Glutamatergic neuron (in vitro differentiated cells): ENCODE measurements at places on chromosomes 11 and 22. TPM values are rescaled to one million over a fixed set of nuclear protein-coding genes. Genes with fewer than 3 reads are reported as not detected.

Gene AAMDC
- 11.4 TPM for total RNA-seq

Gene CARD10
- total RNA-seq: 2.7 TPM

DNA sequence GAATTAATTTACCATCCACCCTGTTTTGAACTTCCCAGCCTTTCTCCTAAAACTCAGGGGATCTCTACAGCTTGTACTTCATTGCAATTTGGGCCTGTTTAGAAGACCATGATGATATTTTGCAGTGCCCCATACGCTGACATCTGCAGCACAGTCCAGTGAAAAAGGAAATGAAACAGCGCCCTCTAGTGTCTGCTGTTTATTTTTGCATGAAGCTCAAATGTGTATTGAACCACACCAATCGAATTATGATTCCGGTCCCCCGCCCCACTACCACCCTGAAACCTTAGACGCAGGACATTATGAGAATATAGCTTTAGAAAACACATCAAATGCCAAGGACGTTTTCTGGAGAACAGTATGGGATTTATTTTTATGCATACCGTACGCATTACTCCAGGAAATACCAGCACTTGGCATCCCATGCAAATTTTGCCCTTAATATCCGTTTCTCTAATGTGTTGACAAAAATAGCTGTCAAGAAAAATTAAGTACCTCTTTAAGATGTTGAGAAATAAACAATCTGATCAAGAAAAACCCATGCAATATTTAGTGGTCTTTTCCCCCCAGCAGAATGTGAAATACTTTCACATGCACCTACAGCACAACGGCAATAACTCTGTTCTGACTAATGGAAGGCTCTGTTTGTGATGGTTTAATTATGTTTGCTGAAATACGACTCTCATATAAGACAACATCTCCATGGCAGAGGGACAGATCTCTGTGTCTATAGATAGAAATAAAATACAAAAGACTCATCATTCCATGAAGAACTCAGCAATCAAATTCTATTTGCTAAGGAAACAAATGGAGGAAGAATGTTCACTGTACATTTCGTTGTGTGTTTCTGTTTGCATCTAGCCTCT, 93.9 kb downstream of the TECTA start:
- DNase-seq: peak; percentile 43
- no peak overlapping the region for H3K27ac ChIP-seq
- no peak overlapping the region for H3K4me3 ChIP-seq
- H3K36me3 ChIP-seq: no peaks in the 10 kb centered on the region

DNA sequence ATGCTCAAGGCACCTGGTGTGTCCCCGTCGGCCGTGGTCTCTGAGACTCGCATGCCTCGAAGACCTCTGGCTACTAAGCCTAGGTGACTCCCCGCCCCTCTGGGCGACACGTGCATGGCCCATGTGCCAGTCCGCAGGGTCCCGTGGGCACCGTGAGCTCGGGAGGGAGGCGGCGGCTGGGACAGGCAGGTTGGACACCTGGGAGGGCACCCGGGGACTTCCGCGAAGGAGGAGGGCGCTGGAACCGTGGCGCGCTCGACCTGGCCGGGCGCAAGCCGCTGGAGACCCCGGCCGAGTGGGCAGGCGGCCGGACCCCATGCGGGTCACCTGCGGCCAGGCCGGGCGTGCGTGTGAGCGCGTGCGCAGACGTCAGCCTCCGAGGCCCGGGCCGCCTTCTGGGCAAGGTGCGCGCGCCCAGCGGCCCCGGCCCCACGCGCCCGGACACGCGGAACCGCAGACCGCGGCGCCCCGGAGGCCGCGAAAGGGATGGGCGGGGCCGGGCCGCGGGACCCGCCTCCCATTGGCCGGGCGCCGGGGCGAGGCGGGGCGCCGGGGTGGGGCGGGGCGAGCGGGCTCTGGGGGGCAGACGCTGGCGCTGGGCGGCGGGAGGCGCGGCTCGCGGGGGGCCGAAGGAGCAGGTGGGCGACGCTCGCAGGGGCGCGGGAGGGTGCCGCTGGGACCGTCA, 579 bp upstream of the RASD2 start:
- no peaks in the 10 kb centered on the region for H3K36me3 ChIP-seq
- no peak overlapping the region for H3K27ac ChIP-seq
- peak overlapping the region; percentile 70 for H3K4me3 ChIP-seq
- H3K4me1 ChIP-seq: no peaks in the 10 kb centered on the region
- peaks cover 12% of the 10 kb centered on the region for H3K27me3 ChIP-seq

GRCh38 chr11:130459521-130459920, 11.1 kb downstream of the ADAMTS15 start:
- no peaks in the 10 kb centered on the region for H3K4me1 ChIP-seq
- H3K4me3 ChIP-seq: no peak overlapping the region
- H3K27me3 ChIP-seq: peaks cover 2% of the 10 kb centered on the region

DNA sequence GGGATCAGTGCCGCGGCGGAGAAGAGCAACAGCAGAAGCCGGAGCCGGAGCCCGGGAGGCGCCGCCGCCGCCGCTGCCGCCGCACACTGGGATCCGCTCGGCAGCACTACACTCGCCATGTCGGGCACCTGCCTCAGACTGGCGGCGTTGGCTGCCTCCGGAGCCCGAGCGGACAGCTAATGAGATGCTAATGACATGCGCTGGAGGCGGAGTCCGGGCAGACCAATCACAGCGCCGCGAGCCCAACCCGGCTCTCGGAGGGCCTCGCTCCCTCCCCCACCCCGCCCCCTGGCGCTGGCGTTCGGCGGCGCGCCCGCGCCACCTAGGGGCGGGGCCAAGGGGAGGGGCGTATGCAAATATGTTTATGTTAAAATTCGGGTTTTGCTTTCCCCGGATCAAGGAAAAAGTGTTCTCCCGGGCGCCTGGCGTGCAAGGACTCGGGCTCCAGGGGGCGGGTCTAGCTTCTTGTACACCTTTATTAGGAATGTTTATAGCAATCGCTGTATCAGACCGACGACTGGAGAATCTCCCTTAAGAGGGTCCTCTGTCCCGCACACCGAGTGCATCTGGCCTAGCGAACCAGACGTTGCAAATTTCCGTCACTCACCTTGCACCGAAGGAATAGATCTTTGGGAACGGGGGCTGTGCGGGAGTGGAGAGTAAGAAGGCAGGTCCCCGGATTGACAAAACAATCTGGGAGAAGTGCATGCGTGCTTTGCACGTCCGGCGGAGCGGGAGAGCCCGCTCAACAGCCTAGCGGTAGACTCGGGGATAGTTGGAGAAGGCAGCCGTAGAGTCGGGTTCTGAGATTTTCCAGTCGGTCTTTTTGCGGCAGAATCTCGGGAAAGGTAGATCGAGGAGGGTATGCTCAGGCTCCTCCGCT, at the start of gene CADM1:
CADM1 (minus strand) TSS at position 140 of the 883 bp plus-strand sequence.
- H3K27ac ChIP-seq: peak within 1 kb of the TSS; percentile 97
- H3K36me3 ChIP-seq: no peaks in the 10 kb centered on the region
- H3K4me3 ChIP-seq: peak within 1 kb of the TSS; percentile 96
- peak; percentile 98 for DNase-seq

GRCh38 chr11:1549338-1550330, 22.4 kb downstream of the DUSP8 start:
- H3K4me1 ChIP-seq: peaks cover 3% of the 10 kb centered on the region
- DNase-seq: peak; percentile 23
- H3K27ac ChIP-seq: no peak overlapping the region
- no peak overlapping the region for H3K4me3 ChIP-seq
- H3K36me3 ChIP-seq: peaks cover 4% of the 10 kb centered on the region
- peaks cover 14% of the 10 kb centered on the region for H3K27me3 ChIP-seq

DNA sequence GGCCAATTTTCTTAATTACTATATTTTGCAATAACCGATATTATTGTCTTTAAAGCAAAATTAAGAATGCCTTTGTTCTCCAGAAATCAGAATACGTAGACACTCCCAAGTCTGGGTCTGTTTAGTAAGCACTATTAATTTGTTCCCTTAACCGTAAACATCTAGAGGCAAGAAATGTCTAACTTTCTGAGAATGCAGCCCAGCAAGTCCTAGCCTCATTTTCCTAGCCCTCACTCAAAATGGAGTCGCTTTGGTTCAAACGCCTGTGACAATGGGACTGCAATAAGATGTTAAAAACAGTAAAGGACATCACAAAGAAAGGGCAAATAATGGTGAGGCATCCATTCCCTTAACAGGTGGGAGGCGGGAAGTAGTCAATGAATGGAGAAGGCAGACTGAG, 280.7 kb downstream of the DLG2 start:
- no peaks in the 10 kb centered on the region for H3K36me3 ChIP-seq
- no peaks in the 10 kb centered on the region for H3K4me1 ChIP-seq
- H3K27me3 ChIP-seq: no peaks in the 10 kb centered on the region
- no peak overlapping the region for H3K27ac ChIP-seq

DNA sequence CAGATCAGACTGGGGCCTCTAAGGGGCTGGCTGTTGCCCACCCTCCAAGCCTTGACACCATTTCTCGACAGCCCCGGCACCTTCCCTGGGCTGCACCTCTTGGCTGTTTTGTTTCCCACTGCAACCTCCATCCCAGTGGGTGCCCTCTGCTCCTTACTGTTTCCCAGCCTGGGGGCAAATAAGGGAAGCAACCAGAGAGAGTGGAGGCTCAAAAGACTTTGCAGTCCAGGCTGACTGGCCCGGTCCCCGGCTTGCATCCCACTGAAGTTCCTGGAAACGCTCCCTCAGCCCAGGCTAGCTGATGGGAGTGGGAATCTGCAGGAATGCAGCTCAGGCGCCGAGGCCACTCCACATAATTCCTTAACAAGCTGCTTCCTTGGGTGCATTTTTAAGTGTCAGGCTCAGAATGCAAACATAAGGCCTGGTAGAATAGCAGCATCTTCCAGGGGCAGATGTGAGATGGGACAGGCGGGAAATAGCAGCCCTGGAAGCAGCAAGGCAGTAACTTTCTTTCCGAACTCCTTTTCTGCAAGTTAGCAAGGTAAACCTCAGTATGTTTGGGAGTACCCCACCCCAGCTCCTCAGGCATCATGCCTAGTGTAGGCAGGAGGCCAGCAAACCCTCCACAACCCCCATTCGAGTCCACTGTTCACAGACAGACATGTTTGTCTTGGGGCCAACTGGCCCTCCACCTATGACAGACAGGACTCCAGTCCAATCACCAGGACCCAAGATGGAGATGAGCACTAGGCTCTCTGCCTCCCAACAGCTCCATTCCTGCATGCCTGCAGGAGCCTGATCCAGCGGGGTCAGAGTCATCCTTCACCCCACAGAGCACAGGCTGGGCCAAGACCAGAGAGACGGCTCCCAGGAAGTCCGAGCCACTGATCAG, 39.3 kb downstream of the RPL27A start:
- H3K4me3 ChIP-seq: no peak overlapping the region
- H3K4me1 ChIP-seq: peaks cover 10% of the 10 kb centered on the region
- no peak for DNase-seq
- H3K27me3 ChIP-seq: peaks cover 11% of the 10 kb centered on the region
- H3K36me3 ChIP-seq: no peaks in the 10 kb centered on the region

DNA sequence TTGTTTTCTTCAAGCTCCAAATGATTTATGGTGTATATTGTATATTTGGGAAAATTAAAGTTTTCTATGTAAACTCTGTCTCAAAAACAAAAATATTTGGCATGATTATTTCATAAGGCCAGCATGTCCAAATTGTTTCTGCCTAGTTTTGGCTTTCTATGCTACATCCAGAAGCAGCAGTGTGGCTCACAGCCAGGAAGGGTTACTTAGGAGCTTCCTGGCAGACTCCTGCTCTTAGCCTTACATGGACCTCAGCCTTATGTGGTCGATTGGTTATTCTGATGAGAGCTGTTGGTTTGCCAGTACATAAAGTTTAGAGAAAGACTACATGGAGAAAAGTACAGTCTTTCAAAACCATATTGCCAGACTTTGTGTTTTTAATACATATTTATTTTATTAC, 297.7 kb upstream of the FAT3 start:
- H3K27ac ChIP-seq: no peak overlapping the region
- H3K4me1 ChIP-seq: peaks cover 2% of the 10 kb centered on the region
- DNase-seq: no peak
- H3K4me3 ChIP-seq: no peak overlapping the region
- H3K27me3 ChIP-seq: peaks cover 2% of the 10 kb centered on the region
